ENCODE measurements at places on chromosomes 1 and 21.

DNA sequence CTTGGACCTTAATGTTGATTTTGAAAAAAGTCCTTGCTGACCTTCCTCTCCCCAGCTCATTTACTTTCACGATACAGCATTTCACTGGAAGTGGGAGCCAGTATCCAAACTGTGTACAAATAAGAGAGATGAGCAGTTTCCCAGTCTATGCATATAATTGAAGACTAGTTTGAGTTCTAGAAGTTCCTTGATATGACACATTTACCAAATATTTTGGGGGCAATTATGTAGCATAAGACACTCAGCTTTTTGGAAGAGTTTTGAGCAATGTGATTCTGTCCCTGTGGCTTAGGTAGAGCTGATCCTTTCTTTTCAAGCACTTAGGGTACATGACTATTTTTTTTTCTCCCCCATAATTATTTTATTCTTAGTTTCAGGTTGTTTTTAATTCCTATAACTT is 26.4 kb downstream of the GIPC2 start:
- DNase-seq = no peak

DNA sequence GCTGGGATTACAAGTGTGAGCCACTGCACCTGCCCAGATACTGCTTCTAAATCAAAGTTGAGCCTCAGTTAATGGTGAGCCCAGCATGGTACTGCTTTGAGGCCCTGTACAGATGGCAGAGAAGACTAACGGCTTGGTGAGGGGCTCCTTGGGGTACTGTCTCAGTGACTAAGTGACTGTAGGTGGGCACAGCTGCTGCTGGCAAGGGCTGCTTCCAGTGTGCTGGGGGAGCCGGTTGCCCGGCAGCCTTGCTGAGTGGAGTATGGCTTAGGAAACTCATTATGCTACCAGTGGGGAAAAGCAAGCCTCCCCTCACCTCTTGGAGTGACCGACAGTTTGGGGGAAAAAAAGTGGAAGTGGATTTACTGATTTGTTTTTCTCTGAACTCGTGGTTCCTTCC is 23.6 kb upstream of the ARHGEF10L start:
- no peak for DNase-seq

DNA sequence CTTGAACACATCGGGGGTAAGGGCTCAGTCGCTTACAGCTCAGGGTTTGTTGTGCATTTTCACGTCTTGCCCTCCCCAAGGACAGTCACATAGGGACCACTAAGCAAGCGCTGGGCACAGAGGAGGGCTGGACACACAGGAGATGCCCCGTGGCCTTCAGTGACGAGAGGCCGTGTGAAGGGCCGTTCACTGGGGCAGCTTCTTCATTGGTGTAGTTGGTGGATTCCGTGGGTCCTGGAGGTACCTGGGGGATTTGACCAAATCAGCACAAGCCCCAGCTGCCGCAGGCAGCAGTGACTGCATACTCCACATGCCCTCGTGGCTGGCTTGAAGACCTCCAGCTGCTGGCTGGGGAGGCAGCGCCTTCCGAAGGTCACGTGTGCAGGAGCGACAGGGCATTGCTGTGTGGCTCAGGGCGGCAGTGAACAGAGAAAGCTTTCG is 100.8 kb upstream of the C1orf174 start:
- DNase-seq = no peak

DNA sequence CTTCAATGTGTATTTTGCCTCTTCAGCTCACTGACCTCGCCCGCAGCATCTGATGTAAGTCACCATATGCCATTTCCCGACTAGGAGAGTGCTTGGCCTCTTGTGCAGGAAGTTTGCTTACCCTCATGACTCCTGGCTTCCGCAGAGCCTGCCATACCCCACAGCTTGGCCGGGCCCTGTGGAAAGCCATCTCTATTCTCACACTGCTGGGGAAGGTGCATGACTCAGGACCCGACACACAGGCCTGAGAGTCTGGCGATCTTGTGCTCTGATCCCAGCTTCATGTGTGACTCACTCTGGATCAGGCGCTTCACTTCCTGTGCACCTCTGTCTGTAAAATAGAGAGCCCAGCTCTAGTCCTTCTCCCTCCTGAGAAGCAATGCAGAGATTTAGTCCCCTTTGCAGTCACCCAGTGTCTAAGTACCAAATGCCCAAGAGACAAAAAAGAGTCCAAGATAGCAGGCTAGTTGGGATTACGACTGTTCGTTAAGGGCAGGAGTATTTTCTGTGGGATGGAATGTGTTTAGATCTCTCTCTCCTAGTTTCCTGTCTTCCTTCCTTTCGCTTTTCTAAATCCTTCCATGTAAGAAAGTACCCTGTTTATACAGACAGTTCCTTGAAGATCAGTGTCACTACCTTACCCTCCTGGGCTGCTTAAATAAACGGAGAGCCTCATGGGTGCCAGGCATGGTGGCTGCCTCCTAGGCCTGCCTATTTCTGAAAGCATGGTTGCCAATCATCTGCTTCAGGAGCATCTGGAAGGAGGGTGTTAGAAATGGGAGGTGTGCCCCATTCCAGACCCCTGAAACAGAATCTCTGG is 62.8 kb upstream of the KIF26B start:
- DNase-seq = no peak

GRCh38 chr1:88462096-88462487 is 222.0 kb upstream of the PKN2 start:
- DNase-seq = no peak

DNA sequence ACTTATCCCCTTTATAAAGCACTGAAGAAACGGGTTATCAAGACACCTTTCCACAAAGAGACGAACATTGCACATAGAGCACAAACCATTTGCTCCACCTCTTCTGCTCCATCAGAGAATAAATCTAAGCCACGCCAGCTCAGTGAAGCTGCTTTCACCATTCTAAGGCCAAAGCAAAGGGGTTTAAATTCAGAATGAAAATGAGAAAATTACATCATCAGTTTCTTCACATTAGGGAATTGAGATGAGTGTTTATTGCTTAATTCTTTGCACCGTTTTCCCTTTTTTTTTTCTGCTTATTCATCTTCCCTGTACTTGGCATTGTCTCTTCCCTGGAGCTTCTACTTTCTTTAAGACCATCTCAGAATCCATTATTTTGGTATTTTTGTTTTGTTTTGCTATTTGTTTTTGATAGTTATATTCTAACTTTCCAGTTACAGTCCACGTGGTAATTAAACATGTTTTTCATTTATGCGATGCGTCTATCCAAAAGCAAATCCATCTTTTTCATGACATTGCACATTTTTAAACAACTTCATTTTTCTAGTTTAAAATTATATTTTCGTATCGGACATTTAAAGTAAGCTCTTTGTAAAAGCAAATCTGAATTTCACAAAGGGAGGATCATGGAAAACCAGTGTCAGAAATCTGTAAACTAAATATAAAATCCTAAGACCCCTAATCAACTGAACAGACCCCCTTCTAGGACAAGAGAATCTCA is 1.9 kb upstream of the OR2T34 start:
- DNase-seq = no peak

DNA sequence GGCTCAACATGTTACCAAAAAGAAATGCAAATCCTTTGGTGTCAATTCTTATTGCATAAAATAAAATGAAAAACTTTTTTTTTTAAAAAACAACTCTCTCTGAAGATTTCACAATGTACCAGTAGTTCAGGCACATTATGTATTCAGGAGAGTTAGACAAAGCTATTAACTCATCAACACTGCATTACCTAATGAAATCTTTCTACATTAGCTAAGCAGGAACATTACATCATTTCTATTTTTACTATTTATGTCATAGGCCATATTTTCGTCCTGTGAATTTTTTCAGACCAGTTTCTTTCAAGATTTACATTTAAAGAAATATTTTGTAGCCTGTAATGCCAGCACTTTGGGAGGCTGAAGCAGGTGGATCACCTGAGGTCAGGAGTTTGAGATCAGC is 366.2 kb downstream of the USH2A start:
- no peak for DNase-seq

DNA sequence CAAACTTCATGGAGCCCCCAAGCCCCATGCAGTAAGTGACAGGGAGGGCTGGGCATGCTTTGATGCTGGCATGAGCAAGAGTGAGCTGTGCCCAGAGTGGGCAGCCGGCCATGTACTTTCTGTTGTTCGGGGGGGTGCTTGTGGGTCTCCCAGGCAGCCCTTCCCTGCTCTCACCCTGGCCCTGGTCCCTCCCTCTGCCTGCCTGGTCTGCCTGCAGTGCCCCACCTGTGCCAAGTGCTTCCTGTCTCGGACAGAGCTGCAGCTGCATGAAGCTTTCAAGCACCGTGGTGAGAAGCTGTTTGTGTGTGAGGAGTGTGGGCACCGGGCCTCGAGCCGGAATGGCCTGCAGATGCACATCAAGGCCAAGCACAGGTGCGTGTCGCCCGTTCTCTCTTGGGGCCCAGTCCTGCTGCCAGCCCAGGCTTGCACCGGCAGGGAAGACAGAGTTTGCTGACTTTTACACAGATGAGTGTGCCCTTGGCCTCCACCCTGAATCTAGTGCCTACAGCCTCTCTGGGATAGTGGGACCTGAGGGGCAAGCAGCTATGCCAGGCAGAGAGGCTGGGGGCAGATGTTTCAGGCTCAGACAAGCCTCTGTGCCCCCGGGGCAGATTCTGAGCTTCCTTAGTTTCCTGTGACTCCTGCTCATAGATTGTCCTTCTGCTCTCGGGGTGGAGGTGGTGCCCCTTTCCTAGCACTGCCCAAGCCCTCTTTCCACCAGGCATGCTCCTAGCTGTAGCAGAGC is 7.6 kb downstream of the ZBTB48 start:
- no peak for DNase-seq

- DNase-seq = no peak
Observed at GRCh38 chr1:34784751-34785221, 3.8 kb downstream of the GJB3 start.

DNA sequence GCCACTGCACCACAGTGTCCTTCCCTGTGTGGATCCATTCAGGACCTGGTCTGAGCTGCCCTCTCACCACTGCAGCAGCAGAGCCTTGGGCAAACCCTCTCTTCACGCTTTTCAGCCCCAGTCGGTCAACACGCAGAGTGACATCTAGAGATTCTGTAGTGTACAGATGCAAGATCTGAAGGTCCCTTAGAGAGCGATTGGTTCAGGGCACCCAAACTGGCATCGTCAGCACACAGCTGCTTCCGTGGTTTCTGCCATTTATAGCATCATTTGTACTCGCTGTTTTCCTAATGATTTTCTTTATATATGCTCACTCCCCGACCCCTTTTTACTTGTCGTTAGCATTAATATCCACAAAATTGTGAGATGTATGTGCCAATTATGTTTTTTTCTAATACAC is 1.5 kb upstream of the ASCL5 start:
- DNase-seq = no peak

DNA sequence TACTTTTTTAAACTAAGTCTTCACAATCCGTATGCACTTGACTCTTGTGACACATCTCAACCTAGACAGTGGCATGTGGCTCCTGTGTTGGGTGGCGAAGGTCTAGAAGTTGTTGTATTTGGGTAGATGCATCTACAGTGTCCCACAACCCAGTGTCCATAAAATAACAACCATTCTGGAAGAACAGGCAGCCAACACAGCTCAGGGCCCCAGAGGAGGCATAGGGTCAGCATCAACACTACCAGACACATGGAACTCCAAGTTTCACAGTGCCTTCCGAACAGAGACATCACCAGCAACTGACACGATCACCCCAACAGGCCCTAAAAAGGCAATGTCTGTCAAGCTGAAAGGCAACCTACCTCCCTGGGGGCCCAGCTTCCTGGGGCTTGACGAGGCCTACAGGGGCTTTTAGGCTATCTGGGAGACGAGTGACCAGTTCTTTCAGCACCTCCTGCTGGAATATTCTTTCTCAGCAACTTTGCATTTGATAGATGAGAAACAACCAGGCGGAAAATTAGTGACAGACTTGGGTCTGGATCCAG is 5.6 kb downstream of the SH3BP5L start:
- no peak for DNase-seq

DNA sequence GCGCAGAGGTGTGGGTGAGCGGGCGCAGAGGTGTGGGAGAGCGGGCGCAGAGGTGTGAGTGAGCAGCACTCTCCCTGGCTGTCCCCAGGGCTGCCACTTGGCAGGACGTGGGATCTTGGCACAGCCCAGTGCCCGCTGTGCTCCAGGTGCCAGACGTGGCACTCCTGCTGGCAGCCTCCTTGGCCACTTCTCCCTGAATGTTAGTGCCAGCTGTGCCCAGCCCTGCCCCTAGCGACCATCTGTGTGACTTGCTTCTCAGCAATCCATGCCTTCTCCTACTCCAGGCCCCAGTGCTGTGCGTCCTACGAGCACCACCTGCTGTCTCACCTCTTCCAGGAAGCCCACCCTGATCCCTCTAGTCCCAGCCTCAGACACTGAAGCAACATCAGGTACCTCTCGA is 30.5 kb downstream of the KRTAP10-1 start:
- DNase-seq = no peak

All from bone marrow (tissue), 2 donors.